ENCODE measurements at places on chromosomes 5 and 9.
A peak's percentile ranks its signal among the peaks of the same experiment; 100 is the strongest.

GRCh38 chr9:109498195-109499092, at the start of gene PTPN3:
Gene PTPN3 (minus strand): TSS chr9:109498307. CDS start chr9:109463434, 34,873 bp downstream.
- DNase-seq = no peak

- DNase-seq = peak; percentile 46
Measured at GRCh38 chr9:38227061-38227540, 158.1 kb upstream of the SHB start.

- no peak for DNase-seq
Measured at GRCh38 chr9:71524996-71525580, 243.2 kb downstream of the CEMIP2 start.

- DNase-seq = peak; percentile 16
Measured at GRCh38 chr5:177113566-177114424, 19.8 kb upstream of the NSD1 start.

DNA sequence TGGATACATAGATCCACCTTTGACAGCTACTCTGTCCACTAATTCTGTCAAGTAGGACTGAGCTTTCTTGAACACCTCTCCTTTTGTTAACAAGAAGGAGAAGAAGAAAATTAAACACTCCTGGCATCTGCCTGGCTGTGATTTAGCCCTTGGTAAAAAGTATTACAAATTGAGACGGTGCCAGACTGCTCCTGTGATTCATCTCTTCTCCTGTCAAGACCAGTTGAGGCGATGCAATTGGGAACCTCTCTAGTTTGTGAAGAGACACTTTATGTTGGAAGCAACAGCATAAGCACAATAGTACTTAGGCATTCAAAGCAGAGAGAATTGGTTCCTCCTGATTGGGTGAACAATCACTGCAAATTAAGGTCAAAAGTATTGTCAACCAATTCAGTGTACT, 72.7 kb downstream of the GHR start:
- no peak for DNase-seq

GRCh38 chr9:13857521-13857920, 456.4 kb downstream of the NFIB start:
- DNase-seq = no peak

- no peak for DNase-seq
Measured at GRCh38 chr5:165334201-165334600, 1828.8 kb downstream of the MAT2B start.

DNA sequence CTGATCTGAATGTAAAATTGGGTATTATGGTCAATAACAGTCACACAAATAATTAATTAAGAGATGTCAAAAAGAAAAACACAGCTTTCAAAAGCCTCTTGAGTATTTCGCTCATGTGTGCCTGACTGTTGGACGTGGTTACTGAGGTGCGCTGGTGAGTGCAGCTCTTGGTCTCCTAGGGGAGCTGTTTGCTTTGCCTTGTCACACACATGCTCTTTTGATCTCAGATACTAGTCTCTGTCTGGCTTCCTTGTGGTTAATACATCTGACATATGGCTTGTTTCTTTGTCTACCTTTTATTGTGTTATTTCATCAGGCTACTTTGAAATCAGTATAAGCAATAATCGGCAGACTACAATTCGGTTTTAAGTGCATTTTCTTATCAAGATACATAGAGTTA, 51.5 kb downstream of the PCSK1 start:
- DNase-seq = no peak

GRCh38 chr5:65902104-65902503, 24.3 kb upstream of the ERBIN start:
- DNase-seq = no peak

GRCh38 chr5:159515909-159516415, 185.7 kb upstream of the IL12B start:
- DNase-seq = no peak

DNA sequence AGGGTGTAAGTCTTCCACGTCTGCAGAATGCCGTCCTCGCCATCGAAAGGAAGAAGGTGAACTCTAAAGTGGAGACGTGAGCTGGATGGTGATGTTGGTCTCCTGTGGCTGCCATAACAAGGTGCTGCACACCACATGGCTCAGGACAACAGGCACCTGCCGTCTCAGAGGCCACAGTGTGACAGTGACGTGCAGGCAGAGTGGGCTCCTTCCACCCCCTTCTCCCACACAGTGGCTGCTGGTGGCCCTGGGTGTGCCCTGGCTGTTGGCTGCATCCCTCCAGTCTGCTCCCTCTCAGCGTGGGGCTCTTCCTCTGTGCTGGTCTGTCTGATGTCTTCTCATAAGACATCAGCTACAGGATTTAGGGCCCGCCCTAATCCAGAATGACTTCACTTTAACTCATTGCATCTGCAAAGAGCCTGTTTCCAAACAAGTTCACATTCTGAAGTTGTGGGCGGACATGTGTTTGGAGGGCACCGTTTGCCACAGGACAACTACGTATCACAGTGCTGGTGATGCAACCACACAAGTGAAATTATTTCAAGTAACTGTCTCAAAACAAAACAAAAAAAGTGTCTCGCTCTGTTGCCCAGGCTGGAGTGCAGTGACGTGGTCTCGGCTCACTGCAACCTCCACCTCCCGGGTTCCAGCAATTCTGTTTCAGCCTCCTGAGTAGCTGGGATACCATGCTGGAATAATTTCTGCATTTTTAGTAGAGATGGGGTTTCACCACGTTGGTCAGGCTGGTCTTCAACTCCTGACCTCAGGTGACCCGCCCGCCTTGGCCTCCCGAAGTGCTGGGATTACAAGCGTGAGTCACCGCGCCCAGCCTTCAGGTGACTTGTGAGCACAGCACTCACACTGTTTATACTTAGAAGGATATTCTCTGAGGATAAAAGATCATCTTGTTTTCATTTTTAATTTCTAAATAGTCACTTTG, 31.2 kb upstream of the CLPTM1L start:
- DNase-seq = no peak

DNA sequence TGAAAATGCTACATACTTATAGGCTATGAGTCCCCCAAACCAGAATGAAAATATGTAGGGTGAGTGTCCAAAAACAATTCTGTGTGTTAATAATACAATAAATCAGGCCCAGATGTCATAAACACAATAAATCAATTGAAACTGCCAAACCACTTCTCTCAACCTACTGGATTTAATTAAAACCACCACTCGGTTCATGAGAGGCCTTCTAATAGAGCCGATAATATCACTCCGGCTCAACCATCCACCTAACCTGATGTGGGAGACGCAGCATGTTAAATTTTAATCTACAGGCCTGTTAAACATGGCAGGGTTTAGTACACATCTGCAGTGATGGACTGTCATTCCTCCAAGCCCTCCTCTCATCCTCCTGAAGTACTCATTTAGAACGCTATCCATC, 734.5 kb upstream of the ZNF608 start:
- DNase-seq = no peak

GRCh38 chr5:75040973-75041372, 11.4 kb downstream of the GCNT4 start:
- peak; percentile 69 for DNase-seq

DNA sequence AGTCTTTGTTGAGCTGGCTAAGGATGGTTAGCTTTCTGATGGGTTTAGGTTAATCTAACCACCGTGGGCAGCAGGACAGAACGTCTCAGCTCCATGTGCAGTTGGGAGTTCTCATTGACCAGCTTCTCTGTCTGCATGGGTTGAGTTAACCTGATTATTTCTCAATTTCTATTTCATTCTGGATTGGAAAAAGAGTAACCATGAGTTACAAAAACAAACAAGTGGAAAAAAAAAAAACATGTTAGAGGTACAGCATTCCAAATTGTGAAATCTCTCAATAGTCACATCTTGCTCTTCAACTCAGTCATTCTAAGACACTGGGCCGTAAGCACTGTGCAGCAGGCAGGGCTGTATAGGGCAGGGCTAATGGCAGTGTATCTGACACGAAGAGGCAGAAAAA, 343.7 kb upstream of the KLF4 start:
- no peak for DNase-seq

DNA sequence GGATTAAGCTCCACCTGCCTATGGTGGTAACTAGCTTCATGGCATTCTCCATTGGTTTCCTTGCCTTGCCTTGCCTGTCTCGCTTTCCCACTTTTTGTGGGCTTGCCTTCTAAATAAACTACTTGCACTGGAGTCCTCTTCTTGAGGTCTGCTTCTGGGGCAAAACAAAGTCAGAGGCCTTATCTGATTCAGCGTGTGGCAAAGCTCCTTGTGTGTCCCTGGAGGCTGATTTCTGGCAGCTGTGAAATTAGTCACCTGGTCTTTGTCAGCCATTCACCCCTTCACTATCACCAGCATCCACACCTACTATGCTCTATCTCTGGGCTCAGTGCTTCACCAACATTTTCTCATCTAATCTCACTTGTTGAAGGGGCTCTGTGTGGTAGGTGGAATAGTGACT, 176.2 kb downstream of the SEC61B start:
- no peak for DNase-seq

GRCh38 chr5:142886211-142886610, 116.0 kb downstream of the ARHGAP26 start:
- DNase-seq = no peak

GRCh38 chr5:110854200-110854599, 115.4 kb downstream of the SLC25A46 start:
- no peak for DNase-seq

- DNase-seq = no peak
Measured at GRCh38 chr5:33227746-33228145, 213.0 kb upstream of the TARS1 start.

DNA sequence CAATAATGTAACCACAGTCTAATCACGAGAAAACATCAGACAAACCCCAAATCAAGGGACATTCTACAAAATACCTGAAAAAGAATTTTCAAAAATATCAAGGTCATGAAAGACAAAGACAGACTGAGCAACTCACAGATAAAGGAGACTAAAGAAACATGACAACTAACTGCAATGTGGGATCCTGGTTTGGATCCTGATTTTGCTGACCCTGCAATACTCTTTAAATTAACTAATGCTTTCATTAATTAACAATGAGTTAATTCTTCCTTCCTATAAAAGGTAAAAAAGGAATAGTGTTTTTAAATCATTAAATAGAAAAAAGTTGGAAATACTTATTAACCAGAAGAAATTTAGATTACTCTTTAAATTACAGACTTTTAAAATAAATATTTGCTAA, 103.6 kb downstream of the MLLT3 start:
- DNase-seq = no peak

GRCh38 chr5:139811274-139811607, 15.6 kb downstream of the PSD2 start:
- DNase-seq = no peak

DNA sequence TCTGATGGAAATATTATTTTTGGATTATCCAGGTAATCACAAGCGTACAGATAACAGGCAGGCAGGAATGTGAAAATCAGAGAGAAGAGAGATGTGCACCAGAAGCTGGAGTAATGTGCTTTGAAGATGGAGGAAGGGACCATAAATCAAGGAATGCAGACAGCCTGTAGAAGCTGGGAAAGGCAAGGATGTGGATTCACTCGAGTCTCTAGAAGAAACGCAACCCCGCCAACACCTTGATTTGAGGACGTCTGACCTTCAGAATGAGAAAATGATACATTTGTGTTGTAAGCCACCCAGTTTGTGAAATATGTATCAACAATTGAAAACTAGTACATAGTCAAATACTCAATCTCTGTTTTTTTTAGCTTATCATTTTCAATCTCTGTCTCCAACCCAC, 207.6 kb upstream of the MPDZ start:
- DNase-seq = no peak
